NCI-H524 (cell line): ENCODE measurements at places on chromosomes 11 and 22.
A peak's percentile ranks its signal among the peaks of the same experiment; 100 is the strongest.

GRCh38 chr22:20615021-20615420 lies 107.6 kb downstream of the MED15 start:
- no peak for DNase-seq

GRCh38 chr22:37314315-37315074 lies 32.2 kb downstream of the CYTH4 start:
- no peak for DNase-seq

- no peak for DNase-seq
Observed at GRCh38 chr11:59216641-59217564, 4.2 kb upstream of the MPEG1 start.

DNA sequence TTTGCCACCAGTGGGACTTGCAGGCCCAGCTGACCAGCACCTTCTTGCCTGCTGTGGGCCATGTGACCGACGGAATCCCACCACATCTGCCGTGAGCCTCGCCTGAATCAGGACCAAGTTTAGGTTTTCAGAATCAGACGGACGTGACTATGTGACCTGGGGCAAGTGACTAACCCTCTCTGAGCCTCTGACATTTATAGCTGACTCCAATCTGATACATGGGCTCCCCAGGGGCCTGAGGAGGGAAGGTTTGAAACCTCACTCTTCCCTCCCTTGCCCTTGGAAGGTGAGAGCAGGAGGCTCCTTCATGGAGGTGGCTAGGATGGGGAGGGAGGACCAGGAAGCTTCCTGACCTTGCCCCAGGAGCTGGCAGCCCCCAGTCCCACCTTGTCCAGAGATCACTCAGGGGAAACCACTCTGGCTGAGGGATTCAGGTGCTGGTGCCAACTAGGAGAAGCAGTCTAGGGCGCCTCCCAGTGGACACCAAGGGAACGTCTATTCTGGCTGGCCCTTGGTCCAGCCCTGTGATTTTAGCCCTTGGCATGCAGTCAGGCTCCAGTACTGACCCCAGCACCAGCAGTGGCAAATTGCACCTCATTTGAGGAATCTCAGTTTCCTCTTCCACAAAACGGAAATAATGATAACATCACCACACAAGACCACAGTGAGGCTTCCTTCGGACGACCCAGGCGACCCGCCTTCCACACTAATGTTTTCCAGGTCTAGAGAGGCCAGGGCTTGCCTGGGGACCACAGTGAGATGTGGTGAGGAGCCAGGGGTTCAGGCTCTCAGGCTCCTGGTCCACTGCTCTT lies 47.2 kb upstream of the SYT7 start:
- DNase-seq = peak; percentile 67
